ENCODE measurements at places on chromosomes 3 and 15.

DNA sequence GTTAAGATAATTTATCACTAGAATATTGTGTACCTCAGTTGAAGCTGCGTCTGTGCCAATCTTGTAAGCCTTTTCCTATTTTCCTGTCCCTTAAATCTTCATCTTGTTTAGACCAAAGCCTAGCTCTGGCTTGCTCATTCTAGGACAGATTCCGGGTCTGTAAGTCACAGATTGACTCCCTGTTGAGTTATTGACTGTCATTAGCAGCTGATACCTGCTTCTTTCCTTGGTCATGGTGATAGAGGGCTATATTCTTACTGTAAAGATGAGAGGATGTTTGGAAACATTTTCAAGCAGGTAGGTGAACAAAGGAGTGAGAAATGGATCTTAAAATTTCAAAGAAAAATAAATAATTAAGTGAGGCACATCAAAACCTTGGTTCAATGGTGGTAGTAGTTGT is 200.2 kb downstream of the KCNH8 start:
- DNase-seq = no peak

DNA sequence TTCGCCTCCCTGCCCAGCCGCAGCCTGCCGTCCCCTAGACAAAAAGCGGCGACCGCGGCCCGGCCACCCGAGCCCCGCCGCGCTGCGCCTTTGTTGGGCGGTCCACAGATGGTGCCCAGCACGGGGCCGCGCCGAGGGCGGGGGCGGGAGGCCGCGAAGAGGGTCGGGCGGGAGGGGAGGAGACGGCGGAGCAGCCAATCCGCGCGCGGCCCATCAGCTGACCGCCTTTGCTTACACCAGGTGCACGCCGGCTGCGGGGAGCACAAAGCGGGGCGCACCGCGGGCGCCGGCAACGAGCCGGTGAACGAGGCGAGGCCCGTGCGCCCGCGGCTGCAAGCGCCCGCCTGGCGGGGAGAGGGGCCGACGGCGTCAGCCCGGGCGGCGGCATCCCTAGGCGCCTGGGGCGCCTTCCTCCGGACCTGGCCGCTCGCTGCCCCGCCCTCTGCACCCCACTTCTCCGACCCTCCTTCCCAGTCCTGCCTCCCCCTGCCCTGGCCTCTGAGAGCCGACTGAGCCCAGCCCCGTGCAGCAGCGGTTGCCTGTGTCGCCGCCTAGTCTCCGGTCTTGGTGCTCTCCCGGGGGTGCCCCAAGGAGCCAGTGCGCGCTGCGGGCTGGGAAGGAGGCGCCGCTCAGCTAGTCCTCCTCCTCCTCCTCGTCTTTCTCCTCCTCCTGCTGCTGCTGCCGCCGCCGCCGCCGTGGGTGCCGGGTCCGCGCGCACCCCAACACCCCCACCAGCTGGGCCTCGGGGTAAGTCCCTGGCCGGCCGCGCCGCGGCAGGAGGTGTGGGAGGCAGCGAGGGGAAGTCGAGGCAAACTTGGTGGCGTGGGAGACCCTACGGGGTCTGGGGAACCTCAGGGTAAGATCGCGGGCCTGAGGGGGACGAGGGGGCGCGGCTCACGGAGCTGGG is at the start of gene LRRN1:
Gene LRRN1, plus strand, starts transcription at position 259 of the 907 bp plus-strand sequence. CDS start 45,211 bp downstream, outside the sequence.
- DNase-seq = peak; percentile 22

GRCh38 chr3:46393554-46394434 is 13.1 kb downstream of the CCR5AS start:
- DNase-seq = no peak

- no peak for DNase-seq
Observed at GRCh38 chr3:194843556-194843955, 157.9 kb downstream of the FAM43A start.

DNA sequence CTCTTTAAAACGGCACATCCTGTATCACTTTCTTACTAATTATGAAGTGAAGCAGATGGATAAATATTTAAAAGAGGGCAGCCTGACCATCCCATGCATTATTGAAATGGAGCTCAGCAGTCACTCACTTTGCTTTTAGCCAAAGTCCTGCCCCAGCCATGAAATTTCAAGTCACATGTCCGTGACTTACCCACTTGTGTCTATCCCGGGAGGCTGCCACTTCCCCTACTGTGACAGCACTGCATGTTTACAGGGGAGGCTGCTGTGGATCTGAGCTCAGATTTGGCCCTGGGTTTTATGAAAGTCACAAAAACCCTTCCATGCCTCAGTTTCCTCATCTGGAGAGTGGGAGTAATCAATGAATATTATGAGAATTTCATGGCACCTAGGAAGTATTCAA is 17.9 kb upstream of the LRRK1 start:
- no peak for DNase-seq

DNA sequence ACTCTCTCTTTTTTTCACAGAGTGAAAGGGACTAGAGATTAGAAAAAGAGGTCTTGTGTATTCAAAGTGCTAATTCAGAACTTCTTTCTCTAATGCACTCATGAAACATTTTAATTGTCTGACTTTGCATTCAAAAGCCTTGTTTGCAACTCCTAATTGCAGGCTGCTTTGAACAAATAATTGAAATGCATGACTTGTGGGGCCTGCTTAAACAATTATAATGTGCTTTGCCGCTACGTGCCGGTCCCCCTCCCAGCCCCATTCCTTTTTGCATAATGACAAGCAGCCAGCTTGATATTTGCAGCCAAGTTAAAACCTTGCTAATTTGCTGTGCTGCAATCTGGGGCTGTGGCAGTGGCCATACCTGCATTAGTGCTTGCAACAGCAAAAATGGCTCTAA is 114.5 kb downstream of the FOXB1 start:
- no peak for DNase-seq

DNA sequence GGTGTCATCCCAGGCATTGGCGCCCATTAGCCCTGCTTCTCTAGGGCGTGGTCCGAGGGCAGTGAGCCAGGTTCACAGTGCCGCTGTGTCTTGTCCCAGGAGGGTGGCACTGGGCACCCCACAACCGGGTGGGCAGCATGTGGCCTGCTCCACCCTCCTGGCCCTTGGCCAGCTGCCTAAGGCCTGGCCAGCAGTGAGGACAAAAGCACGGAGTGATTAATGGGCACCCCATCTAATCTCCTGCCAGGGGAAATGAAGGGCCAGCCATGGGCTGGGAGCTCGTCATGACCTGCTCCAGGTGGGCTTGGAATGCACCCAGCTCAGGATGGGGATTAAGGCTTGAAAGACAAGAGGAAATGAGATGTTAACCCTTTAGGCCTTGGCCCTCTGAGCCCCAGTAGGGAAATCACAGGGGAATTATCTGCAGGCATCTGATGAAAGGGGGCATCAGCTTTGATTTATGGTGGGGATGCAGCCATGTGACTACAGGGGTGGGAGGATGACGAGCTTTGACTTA is 5.2 kb downstream of the THSD4 start:
- no peak for DNase-seq

DNA sequence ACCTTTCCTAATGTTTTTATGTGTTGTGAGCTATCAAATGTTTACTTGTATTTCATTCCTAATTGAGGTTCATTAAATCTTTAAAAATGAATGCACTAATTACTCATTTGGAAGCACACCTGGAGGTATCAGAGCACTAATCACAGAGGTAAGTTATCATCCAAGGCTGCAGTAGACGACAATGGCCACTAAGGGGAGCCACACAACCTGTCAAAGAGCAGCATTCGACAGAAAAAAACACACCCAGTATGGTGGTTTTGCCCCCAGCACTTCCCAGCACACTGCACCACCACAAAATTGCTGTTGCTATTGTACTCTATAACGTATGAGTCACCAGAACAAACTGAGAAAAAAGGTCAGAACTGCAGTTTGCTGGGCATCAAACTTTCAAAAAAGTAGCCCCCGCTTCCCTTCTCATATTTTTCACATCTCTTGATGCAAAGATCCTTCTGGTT is 205.9 kb upstream of the IGF1R start:
- peak; percentile 47 for DNase-seq

DNA sequence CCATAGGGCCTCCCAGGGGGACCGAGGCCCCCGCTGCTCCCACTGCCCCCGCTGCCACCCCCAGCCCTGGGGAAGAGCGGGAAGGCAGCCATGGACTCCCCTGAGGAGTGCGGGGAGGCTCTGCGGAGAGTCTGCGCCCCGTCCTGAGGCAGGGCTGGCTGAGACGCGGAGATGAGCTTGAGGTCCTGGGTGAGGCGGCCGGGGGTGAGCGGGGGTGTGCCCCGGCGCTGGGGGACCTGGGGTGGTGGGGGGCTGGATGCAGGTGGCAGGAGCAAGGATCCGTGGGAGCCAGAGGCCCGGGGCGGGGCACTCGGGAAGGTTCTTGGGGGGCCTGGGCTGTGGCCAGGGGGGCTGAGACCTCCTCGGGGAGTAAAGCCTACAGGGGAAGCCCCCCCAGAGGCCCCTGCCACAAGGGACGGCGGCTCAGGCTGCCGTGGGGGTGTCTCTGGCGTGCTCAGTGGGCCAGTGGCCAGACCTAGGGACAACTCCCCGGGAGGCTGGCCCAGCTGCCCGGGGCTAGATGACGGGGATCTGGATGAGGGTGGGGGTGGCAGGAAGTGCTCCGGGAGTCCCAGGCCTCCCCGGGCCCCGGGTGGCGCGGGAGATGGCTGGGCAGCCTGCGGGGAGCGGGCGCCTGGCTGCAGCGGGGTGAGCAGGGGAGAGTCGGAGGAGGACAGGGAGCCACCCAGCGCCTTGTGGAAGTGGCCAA is 45.9 kb downstream of the HCN4 start:
- no peak for DNase-seq

DNA sequence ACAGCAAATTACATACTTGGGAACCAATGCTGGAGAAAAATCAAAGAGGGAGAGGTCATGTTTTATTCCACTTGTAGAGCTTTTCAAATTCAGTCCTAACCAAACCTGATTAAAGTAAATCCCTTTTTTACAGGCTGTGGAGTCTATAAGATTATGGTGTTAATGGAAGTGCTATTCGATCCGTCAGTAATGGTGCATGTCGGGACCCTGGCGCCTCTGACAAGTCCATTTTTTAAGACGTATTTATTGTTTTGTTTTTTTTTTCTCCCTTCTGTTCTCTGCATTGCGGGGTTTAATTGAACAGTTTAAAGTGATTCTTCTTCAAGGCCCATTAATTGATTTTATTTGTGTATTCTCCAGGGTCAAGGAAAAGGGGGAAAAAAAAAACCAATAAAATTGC is 725.9 kb downstream of the TUSC7 start:
- DNase-seq = no peak

DNA sequence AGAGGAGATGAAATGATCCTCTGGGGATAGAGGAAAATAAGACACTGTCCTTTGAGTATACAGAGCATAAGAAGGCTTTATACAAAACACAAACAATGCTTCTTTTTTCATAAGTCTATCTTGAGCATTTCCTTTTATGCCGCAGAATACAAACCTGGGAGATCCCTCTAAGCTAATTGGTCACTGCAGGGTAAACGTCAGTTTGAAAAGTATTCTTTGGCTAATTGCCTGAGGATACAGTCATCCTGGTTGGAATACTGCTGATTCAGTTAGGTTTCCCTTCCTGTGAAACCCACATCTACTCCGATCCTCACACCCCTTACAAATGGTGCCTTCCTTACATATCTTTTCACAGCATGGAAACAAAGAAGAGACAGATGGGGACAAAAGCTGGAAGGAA is 10.6 kb downstream of the WNT5A start:
- no peak for DNase-seq

GRCh38 chr3:10249833-10250232 is 1.6 kb downstream of the TATDN2 start:
- DNase-seq = no peak

DNA sequence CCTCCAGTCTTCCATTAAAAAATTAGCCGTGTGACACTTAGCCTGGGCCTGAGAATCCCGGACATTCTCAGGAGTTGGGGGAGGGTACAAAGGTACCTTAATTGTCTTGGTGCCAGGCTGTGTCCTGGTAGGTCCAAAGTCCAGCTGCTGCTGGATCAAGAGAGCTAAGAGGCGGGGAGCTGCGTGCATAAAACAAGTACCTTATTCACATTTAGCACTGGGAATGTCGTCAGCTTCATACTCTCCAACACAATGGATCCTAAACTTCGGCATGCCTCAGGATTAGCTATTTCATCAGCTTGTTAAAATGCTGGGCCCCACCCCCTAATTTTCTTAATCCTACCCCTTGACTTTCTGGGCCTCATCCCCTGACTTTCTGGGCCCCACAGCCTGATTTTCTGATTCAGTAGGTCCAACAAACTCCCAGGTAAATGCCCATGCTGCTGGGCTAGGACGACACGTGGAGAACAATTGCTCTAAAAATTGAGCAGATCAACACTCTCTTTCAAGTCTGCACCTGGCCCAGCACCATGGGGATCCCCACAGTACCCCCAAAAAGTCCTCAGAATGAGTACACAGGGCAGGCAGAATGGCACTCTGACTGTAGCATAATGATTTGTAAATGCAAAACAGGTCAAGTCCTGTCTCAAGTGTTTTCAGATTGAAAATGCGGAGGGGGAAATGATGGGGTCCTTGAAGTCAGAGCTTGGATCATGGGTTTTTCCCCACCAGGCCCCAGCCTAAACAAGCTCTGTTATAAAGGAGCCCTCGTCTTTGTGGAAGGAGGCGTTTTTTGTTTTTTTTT is 5.6 kb upstream of the AEN start:
- DNase-seq = no peak

DNA sequence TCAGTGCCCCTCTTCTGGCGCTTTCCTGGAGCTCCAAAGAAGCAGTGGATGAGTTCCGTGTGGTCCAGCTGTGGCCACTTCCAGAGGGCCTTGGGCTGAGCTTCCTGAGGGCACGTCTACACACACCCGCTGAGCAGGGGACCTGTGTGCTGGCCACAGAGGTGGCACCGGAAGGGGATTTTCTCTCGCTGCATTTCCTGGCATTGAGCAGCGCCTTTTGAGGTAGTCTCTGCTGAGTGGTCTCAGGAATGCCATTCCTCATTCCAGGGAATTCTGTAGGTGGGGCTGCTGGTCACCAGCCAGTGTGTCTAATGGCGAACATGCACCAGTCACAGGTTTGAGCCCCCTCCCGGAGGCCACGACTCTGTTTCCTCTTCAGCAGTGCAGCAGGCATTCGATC is 48.1 kb downstream of the AMOTL2 start:
- no peak for DNase-seq
